ENCODE measurements at places on chromosomes 3 and 15.

DNA sequence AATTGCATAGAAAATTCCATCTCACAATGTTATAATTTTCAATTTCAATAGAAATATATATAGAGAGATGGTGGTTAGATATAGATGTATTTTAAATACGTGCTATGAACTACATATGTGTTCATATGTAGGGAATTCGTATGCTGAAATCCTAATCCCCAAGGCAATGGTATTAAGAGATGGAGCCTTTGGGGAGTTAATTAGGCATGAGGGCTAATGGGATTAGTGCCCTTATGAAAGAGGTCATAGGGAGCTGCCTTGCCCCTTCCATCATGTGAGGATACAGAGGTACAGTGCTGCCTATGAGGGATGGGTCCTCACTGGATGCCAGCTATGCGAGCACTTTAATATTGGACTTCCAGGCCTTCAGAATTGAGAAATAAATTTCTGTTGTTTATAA is 79.6 kb upstream of the CCDC54 start:
- no peak for DNase-seq

DNA sequence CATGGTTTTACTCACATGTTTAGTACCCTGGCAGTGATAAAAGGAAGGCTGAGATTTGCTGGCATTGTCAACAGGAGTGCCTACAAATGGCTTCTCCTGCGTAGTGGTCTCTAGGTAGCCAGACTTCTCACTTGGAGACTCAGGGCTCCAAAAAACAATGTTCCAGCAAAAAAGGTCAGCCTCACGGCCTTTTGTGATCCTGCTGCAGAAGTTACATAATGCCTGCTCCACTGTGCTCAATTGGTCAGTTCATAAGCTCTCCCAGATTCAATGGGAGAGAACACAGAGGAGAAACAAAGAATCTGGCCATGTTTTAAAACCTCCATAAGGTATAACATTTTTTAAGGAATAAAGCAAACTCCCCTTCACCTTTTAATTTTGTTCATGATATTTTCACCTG is 76.1 kb upstream of the CMSS1 start:
- no peak for DNase-seq

GRCh38 chr15:63387748-63388493 is 6.3 kb upstream of the CA12 start:
- DNase-seq: no peak

GRCh38 chr3:54426381-54426780 is 304.0 kb downstream of the CACNA2D3 start:
- no peak for DNase-seq

GRCh38 chr3:127174715-127175140 is 18.2 kb upstream of the PRR23E start:
- DNase-seq: no peak

GRCh38 chr3:148191966-148192365 is 505.7 kb upstream of the AGTR1 start:
- DNase-seq: no peak

GRCh38 chr15:68543165-68544008 is 35.4 kb upstream of the CORO2B start:
- no peak for DNase-seq

GRCh38 chr3:176935194-176935888 is 261.9 kb downstream of the TBL1XR1 start:
- DNase-seq: no peak

Measured in activated T-helper 1 cell treated with Interleukin-2 at 50 U/mL for 16 hours (primary cell).